OCI-LY7 (cell line): ENCODE measurements at places on chromosomes 4 and X. TPM values are rescaled to one million over a fixed set of nuclear protein-coding genes. Genes with fewer than 3 reads are reported as not detected.

Gene HTR2C
- not detected in 2 replicates for total RNA-seq

Gene BBS12
- 1.9 and 3.2 TPM in 2 replicates for total RNA-seq

Gene MAGEE2
- not detected in 2 replicates for total RNA-seq

Gene CCKAR
- total RNA-seq: not detected in 2 replicates

Gene HSD17B13
- 0.20 TPM in 1 of 2 replicates, not detected in the other for total RNA-seq

Gene SLC25A53
- 4.8 and 5.5 TPM in 2 replicates for total RNA-seq

DNA sequence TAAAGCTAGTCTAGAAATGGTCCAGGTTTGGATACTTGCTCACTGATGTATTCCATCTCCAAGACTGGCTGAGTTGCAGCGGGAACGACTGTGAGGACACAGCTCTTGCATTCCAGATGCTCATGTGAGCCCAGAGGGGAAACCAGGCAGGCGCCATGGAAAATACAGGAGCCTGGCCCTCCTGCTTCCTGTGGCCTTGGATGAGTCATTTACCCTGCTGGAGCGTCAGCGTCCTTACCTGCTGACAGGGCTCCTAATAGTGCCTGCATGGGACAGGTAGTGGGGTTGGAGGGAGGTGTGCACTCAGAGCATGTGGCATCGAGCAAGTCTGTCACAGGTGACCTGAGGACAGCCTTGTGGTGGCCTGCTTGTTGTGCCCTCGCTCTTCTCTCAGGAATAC lies 69.4 kb downstream of the NSG1 start:
- no peak for DNase-seq

GRCh38 chrX:136431625-136432024 lies 56.1 kb upstream of the BRS3 start:
- no peak for DNase-seq
